Foreskin keratinocyte (primary cell): ENCODE measurements at places on chromosomes 4 and X. TPM values are rescaled to one million over a fixed set of nuclear protein-coding genes. Genes with fewer than 3 reads are reported as not detected.

DNAAF6 gene
- not detected in 2 replicates for total RNA-seq

SPP1 gene
- total RNA-seq = 0.17 and 0.18 TPM in 2 replicates

PIR gene
- total RNA-seq = 6.4 and 10.1 TPM in 2 replicates

TLR10 gene
- total RNA-seq = not detected in 2 replicates

GAR1 gene
- total RNA-seq = 19.7 and 21.9 TPM in 2 replicates

MTMR1 gene
- 48.5 and 50.3 TPM in 2 replicates for total RNA-seq

IL21 gene
- not detected in 2 replicates for total RNA-seq

GABRQ gene
- total RNA-seq = 0.03 and 0.04 TPM in 2 replicates

RRAGB gene
- 7.1 and 8.0 TPM in 2 replicates for total RNA-seq
